T-helper 1 cell treated with Interleukin-12 subunit alpha and Interleukin-12 subunit beta and Interleukin-4 antibody, amounts not matched to agents 30 ng/mL and 1 ng/mL, for 36 hours (primary cell): ENCODE measurements at places on chromosomes 2 and 18. TPM values are rescaled to one million over a fixed set of nuclear protein-coding genes. Genes with fewer than 3 reads are reported as not detected.

The AGBL5 gene
- total RNA-seq, result 11.1 and 14.2 TPM in 2 replicates

The AMER3 gene
- not detected in 2 replicates for total RNA-seq

The ICOS gene
- 63.1 and 64.1 TPM in 2 replicates for total RNA-seq

The EGR4 gene
- total RNA-seq, result 0.27 and 0.56 TPM in 2 replicates

The CKAP2L gene
- total RNA-seq, result 33.2 and 38.4 TPM in 2 replicates

The ST3GAL5 gene
- total RNA-seq, result 54.7 and 56.7 TPM in 2 replicates

The CAVIN2 gene
- total RNA-seq, result not detected in 2 replicates

The TDRD15 gene
- not detected in 2 replicates for total RNA-seq

The WNT10A gene
- total RNA-seq, result 0.07 and 0.29 TPM in 2 replicates

The TNFAIP6 gene
- total RNA-seq, result not detected in 2 replicates

The HAAO gene
- 0.80 and 0.93 TPM in 2 replicates for total RNA-seq

The HOXD11 gene
- total RNA-seq, result not detected in 2 replicates

The CCDC85A gene
- total RNA-seq, result not detected in 2 replicates

The C2orf81 gene
- 3.5 and 3.9 TPM in 2 replicates for total RNA-seq

The MBP gene
- total RNA-seq, result 90.8 and 92.0 TPM in 2 replicates

The ZAP70 gene
- 346 and 364 TPM in 2 replicates for total RNA-seq

The PSD4 gene
- 334 and 338 TPM in 2 replicates for total RNA-seq

The TLX2 gene
- total RNA-seq, result 1.2 and 1.6 TPM in 2 replicates

The MC4R gene
- not detected in 2 replicates for total RNA-seq

The ARHGEF4 gene
- total RNA-seq, result 0.37 TPM in 1 of 2 replicates, not detected in the other

The BUB1 gene
- 87.5 and 88.5 TPM in 2 replicates for total RNA-seq

The ZNF396 gene
- total RNA-seq, result 0.54 and 0.66 TPM in 2 replicates

The B3GNT7 gene
- total RNA-seq, result not detected in 2 replicates

The IL1F10 gene
- not detected in 2 replicates for total RNA-seq

The RGPD4 gene
- 0.05 TPM in 1 of 2 replicates, not detected in the other for total RNA-seq

The TGFA gene
- total RNA-seq, result 0.05 TPM in 1 of 2 replicates, not detected in the other

The FHOD3 gene
- total RNA-seq, result not detected in 2 replicates

The OXER1 gene
- 0.20 and 0.49 TPM in 2 replicates for total RNA-seq

The CIB4 gene
- not detected in 2 replicates for total RNA-seq

The LAMA3 gene
- 0.05 TPM in 1 of 2 replicates, not detected in the other for total RNA-seq

The SLC23A3 gene
- total RNA-seq, result 1.8 and 2.5 TPM in 2 replicates

The RIT2 gene
- not detected in 2 replicates for total RNA-seq

The PLGLB1 gene
- 1.8 and 4.0 TPM in 2 replicates for total RNA-seq

The DPP10 gene
- not detected in 2 replicates for total RNA-seq

The CNGA3 gene
- total RNA-seq, result not detected in 2 replicates

The LOXL3 gene
- total RNA-seq, result 0.78 and 0.98 TPM in 2 replicates

The LOXHD1 gene
- total RNA-seq, result 0.05 TPM in 1 of 2 replicates, not detected in the other

The MAPK4 gene
- not detected in 2 replicates for total RNA-seq

The SIX3 gene
- not detected in 2 replicates for total RNA-seq

The DNER gene
- not detected in 2 replicates for total RNA-seq

The RNF125 gene
- total RNA-seq, result 40.3 and 41.4 TPM in 2 replicates

The SEPTIN10 gene
- total RNA-seq, result 0.22 and 0.68 TPM in 2 replicates

The HRH4 gene
- total RNA-seq, result 0.17 and 0.20 TPM in 2 replicates

The CNTNAP5 gene
- total RNA-seq, result not detected in 2 replicates

The SOX11 gene
- not detected in 2 replicates for total RNA-seq

The CCDC148 gene
- total RNA-seq, result not detected in 2 replicates
